ENCODE measurements at places on chromosomes 5 and 9. TPM values are rescaled to one million over a fixed set of nuclear protein-coding genes. Genes with fewer than 3 reads are reported as not detected.

DNA sequence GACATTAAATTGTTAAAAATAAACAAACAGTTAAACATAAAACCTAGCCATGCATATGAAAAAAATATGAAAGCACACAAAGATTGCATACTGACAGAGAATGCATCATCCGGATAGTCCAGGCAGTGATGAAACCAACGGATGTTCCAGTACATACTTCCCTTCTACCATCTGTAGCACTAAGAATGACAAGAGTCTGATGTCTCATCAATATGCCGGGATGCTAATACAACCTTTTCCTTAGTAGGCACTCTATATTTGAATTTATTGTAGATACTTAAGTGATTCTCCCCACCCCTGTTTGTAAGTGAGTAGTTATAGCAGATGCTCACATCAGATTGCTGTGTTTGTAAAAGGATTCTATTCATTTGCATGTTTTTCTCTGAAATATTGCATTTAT is 571.2 kb upstream of the WWC1 start:
- no peak overlapping the region for H3K27ac ChIP-seq
- no peak for DNase-seq
- peaks cover 15% of the 10 kb centered on the region for H3K4me1 ChIP-seq

DNA sequence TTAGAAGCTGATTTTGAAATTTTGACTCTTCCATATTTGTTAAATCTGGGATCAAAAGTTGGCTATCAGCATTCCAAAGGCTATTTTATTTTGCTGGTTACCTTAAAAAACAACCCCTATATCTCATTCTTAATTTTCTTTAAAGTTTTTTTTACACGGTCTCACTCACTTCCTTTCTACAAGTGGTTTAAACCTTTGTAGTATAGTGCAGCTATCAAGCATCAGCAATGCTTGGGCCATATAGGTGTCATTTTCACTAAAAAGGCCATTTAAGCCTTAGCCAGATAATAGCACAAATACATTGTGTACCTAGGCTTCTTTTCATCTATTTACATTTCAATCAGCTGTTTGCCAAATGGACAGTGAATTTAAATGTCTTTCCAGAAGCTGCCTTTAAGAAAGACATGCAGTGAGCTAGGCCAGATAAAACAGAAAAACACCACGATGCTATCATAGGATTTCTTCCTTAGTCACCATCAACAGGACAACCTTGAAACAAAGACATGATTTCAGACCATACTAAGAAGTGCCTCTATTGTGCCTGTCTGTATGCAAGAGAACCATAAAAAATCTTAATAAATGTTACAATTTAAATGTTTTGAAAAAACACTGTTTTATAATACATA is 104.2 kb downstream of the RAPGEF6 start:
- DNase-seq, result no peak
- no peaks in the 10 kb centered on the region for H3K27me3 ChIP-seq
- H3K27ac ChIP-seq, result no peak overlapping the region
- H3K4me3 ChIP-seq, result no peak overlapping the region
- H3K4me1 ChIP-seq, result peaks cover 12% of the 10 kb centered on the region
- H3K36me3 ChIP-seq, result no peaks in the 10 kb centered on the region

DNA sequence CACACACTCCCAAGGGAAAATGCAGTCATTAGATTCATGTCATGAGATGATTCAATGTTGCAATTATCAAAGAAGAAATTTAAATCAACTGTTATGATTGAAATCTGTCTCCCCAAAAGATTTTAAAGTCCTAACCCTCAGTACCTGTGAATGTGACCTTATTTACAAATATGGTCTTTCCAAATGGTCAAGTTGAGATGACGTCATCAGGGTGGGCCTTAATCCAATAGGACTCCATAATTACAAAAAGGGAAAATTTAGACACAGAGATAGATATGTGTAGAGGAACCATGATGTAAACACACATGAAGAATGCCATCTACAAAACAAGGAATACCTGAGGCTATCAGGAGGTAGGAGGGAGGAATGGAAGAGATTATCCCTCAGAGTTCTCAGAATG is 221.1 kb downstream of the ISL1 start:
- no peaks in the 10 kb centered on the region for H3K36me3 ChIP-seq
- H3K27me3 ChIP-seq, result no peaks in the 10 kb centered on the region
- no peaks in the 10 kb centered on the region for H3K4me1 ChIP-seq
- H3K4me3 ChIP-seq, result no peak overlapping the region

DNA sequence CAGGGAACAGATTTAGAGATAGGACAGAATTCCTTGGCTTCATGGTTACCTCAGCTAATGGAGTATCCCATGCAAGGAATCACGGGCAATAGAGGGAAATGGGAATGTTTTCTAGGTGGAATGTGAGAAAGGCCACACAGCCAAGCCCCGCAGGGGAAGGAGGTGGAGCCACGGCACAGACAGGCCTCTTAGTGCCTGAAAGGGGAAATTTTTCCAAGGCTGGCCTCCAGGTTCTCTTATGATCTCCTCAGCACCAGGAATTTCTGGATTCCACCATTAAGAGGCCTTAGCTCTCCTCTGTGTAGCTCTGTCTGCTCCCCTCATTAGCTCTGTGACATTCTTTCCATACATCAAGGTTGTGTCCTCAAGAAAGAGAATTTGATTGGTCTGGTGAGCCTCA is 124.7 kb downstream of the GALNT10 start:
- no peaks in the 10 kb centered on the region for H3K27me3 ChIP-seq
- H3K27ac ChIP-seq, result no peak overlapping the region
- H3K4me1 ChIP-seq, result peaks cover 15% of the 10 kb centered on the region
- H3K36me3 ChIP-seq, result no peaks in the 10 kb centered on the region

DNA sequence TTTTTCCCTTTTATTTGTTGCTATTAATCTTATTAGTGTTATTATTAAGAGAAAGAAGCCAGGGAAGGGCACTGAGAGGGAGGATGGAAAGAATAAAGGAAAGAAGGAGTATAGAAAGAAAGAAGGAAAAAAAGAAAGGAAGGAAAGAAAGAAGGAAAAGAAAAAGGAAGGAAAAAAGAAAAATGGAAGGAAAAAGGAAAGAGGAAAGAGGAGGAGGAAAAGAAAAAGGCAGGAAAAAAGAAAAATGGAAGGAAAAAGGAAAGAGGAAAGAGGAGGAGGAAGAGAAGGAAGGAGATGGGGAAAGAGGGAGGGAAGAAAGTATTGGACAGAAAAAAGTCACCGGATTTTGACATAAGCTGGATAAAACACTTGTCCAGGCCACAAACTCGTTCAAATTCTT is 47.8 kb downstream of the ANXA1 start:
- no peak for DNase-seq
- no peaks in the 10 kb centered on the region for H3K27me3 ChIP-seq
- no peaks in the 10 kb centered on the region for H3K36me3 ChIP-seq
- no peak overlapping the region for H3K4me3 ChIP-seq
- no peaks in the 10 kb centered on the region for H3K4me1 ChIP-seq

- H3K4me3 ChIP-seq, result no peak overlapping the region
- peaks cover 41% of the 10 kb centered on the region for H3K27me3 ChIP-seq
- no peak for DNase-seq
- H3K27ac ChIP-seq, result no peak overlapping the region
Measured at GRCh38 chr5:88659529-88660263, 223.3 kb downstream of the MEF2C start.

DNA sequence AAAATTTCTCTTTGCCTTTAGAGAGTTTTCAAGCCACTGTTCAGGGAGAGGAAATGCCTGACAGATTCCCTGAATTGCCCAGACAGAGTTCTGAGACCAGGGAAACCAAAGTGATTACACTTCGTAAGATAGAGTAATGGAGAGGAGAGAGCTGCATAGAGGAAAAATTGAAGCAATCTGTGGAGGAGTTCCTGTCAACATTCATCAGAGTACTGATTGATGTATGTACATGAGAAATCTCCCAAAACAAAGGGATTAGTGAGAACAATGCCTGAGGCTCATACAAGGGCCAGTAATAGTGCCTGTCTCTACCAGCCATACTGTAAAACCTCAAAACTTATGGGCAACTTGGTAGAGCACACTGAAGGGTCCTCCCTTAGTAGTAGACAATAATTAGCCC is 79.0 kb upstream of the TRIM32 start:
- H3K36me3 ChIP-seq, result no peaks in the 10 kb centered on the region
- no peaks in the 10 kb centered on the region for H3K4me1 ChIP-seq
- H3K27me3 ChIP-seq, result no peaks in the 10 kb centered on the region

DNA sequence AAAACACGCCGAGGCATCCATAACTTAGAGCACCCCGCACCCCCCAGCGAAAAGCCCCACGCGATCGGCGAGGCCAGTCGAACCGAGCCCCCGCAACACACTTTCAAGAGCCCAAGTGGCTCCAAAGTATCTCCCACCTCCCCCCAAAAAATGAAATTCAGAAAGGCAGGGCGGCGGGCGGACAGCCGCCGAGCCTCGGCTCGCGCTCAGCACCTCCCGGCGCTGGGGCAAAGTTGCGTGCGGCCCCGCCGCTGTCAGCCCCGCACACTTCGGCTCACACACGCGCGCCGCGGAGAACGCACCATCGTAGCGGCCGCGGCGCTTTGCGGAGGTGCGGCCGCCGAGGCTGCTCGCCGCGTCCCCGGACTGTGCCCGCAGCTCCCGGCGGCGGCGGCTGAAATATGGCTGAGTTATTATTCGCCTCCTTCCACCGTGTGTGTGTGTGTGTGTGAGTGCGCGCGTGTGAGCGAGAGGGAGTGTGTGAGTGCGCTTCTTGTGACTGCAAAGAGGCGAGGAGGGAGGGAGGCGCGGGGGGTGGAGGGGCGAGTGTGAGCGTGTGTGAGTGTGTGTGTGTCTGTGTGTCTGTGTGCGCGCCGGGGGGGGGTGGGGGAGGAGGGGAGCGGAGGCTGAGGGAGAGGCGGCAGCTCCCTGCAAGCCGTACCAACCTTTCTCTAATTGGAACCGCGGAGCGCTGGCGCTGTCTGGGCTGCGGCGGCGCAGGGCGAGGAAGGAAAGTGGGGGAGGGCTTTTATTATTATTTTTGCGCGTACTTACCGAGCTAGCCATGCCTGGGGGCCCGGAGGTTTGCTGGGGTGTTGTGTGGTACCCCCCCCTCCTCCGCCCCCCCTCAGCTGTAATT is 599 bp downstream of the MLLT3 start:
- H3K27ac ChIP-seq, result peak overlapping the region; percentile 97
- H3K27me3 ChIP-seq, result no peaks in the 10 kb centered on the region
- H3K4me1 ChIP-seq, result peaks cover 13% of the 10 kb centered on the region
- DNase-seq, result peak; percentile 85
- H3K36me3 ChIP-seq, result no peaks in the 10 kb centered on the region

DNA sequence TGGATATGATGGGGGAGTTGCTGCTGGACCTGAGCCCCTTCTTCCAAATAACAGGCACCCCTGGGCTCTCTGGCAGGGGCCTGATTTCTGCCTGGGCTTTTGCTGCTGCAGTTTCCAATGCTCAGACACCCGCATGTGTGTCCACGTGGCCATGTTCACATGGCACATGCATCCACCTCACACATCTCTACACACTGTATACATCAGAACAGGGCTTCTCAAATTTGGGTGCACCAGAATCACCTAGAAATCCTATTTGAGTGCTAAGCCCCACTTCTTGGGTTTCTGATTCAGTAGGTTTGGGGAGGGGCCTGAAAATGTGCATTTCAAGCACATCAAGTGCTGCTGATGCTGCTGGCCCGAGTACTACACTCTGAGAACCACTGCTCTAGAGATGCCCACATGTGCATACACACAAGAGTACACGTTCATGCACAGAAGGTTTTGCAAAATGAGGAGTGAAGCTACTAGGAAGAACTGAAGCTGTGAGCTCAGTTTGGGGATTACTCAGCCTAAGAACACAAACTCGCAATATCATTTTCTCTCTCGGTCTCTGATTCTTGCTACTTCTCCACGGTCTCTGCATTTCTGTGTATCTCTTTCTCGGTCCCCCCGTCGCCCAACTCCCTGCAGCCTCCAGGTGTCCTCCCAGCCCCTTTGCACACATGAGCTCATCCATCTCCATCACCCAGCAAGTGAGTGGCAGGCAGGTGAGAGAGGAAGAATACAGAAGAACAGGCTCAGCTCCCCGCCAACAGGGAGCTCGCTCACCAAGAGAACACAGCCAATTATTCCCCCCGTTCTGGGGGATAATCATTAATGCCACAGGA is 97.0 kb downstream of the PCDH1 start:
- H3K36me3 ChIP-seq, result no peaks in the 10 kb centered on the region
- no peaks in the 10 kb centered on the region for H3K4me1 ChIP-seq
- no peak overlapping the region for H3K4me3 ChIP-seq
- no peaks in the 10 kb centered on the region for H3K27me3 ChIP-seq

The UGT3A1 gene
- total RNA-seq, result not detected

The ADAM19 gene
- 10.5 TPM for total RNA-seq

The ADGRD2 gene
- not detected for total RNA-seq

The FBXL7 gene
- total RNA-seq, result 7.6 TPM

The COMMD10 gene
- 51.9 TPM for total RNA-seq

The LCN10 gene
- 7.0 TPM for total RNA-seq

The BTNL3 gene
- total RNA-seq, result 0.50 TPM

The GOLPH3 gene
- total RNA-seq, result 105 TPM

The RLN2 gene
- total RNA-seq, result not detected

The LCNL1 gene
- not detected for total RNA-seq
